ENCODE measurements at places on chromosomes 2 and 18.
A peak's percentile ranks its signal among the peaks of the same experiment; 100 is the strongest.

DNA sequence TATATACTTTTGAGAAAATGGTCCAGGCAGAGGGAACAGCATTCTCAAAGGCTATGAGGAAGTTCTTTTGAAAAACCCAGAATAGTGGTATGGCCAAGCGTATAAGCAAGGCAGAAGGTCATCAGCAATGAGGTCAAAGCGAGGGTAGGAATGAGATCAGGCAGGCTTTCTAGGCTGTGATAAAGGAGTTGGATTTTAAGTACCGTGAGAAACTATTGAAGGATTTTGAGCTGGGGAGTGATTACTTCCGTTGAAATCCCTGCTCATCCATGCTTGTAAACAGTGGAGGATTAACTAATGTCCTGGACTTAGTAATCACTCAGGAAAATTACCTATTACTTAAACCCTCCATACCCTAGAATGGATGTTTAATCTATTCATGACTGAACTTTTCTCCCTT lies 50.2 kb downstream of the EMILIN2 start:
- no peak for DNase-seq

GRCh38 chr2:112275311-112275886 lies at the start of gene ZC3H6:
ZC3H6 (plus strand) TSS chr2:112275597; CDS start chr2:112275995, 398 bp downstream.
- DNase-seq: peak; percentile 98

DNA sequence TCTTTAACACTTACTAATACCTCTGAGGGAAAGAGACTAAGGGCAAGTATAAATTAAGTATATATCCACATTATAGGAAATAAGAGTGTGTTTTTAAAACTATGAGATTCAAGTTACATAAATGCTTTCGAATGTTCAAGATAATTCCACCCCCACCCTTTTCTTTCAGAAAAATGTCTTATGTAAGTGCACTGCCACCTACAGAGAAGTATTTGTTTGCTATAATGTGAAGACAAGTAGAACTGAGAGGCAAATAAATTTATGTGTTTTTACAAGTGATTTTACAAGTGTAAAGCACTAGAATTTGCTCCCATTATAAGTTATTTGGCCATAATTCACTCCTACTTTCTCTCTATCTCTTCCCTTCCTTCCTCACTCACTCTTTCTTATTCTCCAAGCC lies 99.9 kb upstream of the CRACDL start:
- DNase-seq: peak; percentile 4

GRCh38 chr2:217978536-217979150 lies 24.2 kb downstream of the TNS1 start:
- DNase-seq: no peak

GRCh38 chr2:196607073-196607472 lies 32.4 kb upstream of the CCDC150 start:
- DNase-seq: peak; percentile 20

DNA sequence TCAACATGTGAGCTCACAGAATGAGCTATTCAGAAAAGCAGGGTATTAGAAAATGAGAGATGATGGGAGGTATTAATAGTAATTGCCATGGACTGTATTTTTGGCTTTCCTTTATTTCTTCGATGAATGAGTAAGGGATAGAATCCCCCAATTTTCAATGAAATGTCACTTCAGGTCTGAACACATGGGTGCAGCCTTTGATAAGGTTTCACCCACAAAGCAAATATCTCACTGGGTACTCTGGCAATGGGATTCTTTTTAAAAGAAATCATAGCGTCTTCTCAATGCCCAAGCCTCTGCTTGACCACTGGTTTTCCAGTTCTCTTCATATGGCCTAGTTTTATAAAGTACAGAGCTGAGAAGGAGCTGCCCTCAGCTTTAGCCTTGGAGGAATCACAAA lies 610.5 kb upstream of the FANCL start:
- no peak for DNase-seq

- DNase-seq: no peak
Measured at GRCh38 chr2:119426801-119427395, 4.8 kb upstream of the TMEM37 start.

GRCh38 chr2:43842866-43843226 lies 4.1 kb downstream of the ABCG8 start:
- no peak for DNase-seq

DNA sequence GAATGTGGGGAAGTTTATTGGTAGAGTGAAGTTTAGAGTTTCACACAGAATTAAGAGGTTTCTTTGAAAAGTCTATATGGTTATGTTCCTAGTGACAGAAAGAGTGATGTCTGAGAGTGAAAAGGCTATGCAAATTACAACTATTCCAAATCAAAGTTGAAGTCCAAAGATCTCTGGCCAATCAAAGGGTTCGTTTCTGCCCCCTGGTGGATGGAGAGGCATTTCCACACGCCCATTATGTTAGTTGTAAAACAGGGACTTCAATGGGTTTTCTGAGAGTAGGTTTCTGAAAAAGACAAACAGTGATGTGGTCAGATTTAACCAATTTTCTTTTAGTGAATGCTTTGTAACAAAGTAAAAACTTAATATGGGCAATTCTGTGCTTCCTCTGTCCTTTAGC lies 441.5 kb upstream of the POU3F3 start:
- no peak for DNase-seq

DNA sequence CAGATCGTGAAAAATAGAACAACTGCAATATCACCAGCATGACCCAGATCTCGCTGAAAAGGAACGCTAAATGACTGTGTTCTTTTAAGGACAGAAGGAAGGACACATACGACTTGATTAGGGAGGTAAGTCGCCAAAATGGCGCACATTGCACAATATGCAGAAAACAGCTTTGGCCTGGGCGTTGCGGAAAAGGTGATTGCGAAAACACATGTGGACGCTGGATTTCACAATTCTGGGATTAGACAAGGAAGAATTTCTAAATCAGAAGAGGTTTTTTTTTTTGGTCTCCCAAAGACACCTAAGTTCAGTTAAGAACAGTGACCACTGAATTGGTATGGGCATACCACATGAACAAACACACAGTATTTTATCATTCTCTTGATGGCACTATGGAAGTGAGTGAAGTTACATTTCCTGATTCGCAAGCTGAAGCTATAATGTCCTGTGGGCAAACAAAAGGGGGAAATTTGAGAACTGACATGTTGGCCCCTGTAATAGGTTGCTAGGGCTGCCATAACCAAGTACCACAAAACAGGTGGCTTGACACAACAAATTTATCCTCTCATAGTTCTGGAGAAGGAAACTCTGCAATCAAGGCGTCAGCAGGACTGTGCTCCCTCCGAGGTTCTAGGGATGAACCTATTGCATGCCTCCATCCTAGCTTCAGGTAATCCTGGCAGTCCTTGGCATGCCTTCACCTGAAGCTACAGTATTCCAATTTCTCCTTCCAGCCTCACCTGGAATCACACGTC lies 25.8 kb upstream of the ERICH2 start:
- DNase-seq: no peak

GRCh38 chr2:11016735-11017388 lies 105.1 kb downstream of the KCNF1 start:
- DNase-seq: no peak

DNA sequence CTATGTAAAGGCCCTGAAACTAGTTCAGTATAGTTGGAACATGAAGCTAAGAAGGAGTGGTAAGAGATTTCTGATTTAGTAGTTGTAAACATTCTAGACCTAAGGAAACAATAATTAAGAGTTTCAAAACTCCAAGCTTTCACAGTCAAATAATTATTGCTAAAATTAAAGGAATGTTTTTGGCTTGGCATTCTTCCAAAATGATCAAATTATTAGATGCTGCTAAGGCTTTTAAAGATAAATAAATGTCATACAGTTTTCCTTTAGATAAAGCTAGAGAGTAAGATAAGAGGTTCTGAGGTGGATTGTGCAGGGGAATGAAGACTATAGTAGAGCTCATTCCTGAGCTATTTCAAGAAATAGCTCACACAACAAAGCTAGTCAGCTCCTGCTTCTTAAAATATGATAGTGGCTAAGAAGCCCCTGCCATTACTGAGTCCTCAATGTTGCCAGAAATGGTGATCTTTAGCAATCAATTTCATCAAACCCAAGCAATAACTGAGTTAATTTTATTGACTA lies 45.3 kb downstream of the ZC3H15 start:
- peak; percentile 43 for DNase-seq

- no peak for DNase-seq
Measured at GRCh38 chr2:9144046-9144445, 62.6 kb upstream of the ASAP2 start.

DNA sequence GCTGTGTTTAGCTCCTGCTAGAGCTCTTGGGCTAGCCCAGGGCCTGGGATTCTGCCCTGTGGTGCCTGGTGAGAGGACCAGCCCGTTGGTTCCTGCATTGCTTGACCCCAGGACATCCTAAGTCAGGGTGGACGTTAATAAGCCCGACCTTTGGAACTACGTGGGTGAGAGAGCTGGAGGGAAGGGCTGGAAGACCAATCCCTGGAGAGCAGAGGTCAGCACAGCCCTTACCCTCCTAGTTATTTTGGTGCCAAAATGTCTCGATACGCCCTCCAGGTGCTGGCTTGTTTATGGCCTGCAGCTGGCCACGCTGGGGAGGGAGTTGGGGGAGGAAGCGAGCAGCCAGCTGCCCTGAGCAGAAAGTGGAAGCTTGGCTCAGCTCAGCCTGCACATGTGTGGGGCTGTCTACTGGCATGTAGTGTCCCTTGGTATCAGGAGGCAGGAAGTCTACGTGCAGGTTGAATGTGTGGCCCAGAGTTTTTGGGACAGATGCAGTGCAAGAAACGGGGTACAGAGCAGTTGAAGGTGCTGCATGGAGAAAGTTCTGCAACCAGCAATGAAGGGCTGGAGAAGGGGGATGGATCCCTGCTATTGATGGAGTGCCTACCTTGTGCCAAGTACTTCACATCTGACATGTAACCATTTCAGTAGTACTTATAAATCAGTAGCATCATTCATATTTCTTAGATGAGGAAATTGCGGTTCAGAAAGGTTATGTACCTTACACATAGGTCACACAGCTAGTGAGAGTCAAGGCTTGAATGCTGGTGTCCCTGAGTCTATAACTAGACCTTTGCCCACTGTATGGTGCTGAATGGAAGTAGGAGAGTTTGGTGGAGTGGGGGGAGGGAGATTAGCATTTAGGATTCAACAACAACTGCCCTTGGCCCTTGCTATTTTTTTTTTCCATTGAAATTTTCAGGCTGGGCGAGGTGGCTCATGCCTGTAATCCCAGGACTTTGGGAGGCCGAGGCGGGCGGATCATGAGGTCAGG lies 5.0 kb upstream of the DGKD start:
- no peak for DNase-seq

GRCh38 chr2:10306901-10307463 lies 4.3 kb downstream of the HPCAL1 start:
- DNase-seq: no peak

Data from fibroblast of the aortic adventitia (primary cell).